T-helper 17 cell (primary cell): ENCODE measurements at places on chromosomes 4 and X. TPM values are rescaled to one million over a fixed set of nuclear protein-coding genes. Genes with fewer than 3 reads are reported as not detected.

GRCh38 chr4:2800691-2801596, 8.1 kb downstream of the SH3BP2 start:
- H3K36me3 ChIP-seq, result no peaks in the 10 kb centered on the region
- H3K4me3 ChIP-seq, result peak overlapping the region; percentile 73
- H3K27ac ChIP-seq, result peak overlapping the region; percentile 92
- H3K4me1 ChIP-seq, result peaks cover 36% of the 10 kb centered on the region
- H3K27me3 ChIP-seq, result no peaks in the 10 kb centered on the region
- no peak for DNase-seq

The SLC4A4 gene
- 0.81 TPM for total RNA-seq

GRCh38 chrX:52216541-52216940, 31.9 kb downstream of the MAGED4 start:
- no peak for DNase-seq
- H3K36me3 ChIP-seq, result peaks cover 2% of the 10 kb centered on the region
- H3K27ac ChIP-seq, result no peak overlapping the region

DNA sequence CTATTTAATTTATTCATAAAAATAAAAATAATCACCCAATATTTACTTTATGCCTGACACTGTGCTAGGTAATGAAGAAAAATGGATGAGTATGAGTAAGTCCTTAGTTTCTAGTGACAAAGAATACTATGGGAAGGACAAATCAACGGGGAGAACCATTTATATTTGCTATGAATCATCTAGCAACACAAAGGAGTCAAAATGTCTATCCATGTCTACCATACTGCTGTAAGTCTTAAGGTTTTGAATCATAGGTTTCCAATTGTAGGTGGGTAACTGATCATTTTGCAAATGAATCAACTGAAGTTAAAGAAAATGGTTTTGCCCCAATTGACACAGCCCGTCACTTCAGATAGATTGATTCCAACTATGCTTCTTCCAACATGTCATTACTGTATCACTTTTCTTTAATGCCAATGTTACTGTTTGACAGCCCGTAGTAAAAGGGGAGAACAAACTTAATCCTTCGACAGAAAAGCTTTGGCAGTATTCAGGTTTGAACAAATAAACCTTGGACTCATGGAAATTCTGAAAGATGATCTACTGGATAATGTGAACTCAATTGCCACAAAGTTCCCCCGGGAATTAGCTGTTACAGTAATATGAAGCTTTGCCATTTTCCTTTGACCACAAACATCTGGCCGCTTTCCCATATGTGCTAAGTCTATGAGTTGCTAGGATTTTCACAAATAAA, 3.2 kb downstream of the TDO2 start:
- H3K27me3 ChIP-seq, result peaks cover 19% of the 10 kb centered on the region
- DNase-seq, result no peak
- no peaks in the 10 kb centered on the region for H3K36me3 ChIP-seq
- H3K4me1 ChIP-seq, result no peaks in the 10 kb centered on the region
- no peak overlapping the region for H3K27ac ChIP-seq

The SLBP gene
- 24.9 TPM for total RNA-seq

- H3K4me1 ChIP-seq, result peaks cover 8% of the 10 kb centered on the region
- no peak for DNase-seq
- H3K36me3 ChIP-seq, result peaks cover 2% of the 10 kb centered on the region
- no peak overlapping the region for H3K4me3 ChIP-seq
- peak overlapping the region; percentile 27 for H3K27ac ChIP-seq
Observed at GRCh38 chr4:145852256-145852839, 86.3 kb downstream of the ZNF827 start.

The FGF2 gene
- 0.31 TPM for total RNA-seq

- no peaks in the 10 kb centered on the region for H3K27me3 ChIP-seq
- H3K27ac ChIP-seq, result peak overlapping the region; percentile 95
- no peaks in the 10 kb centered on the region for H3K36me3 ChIP-seq
- H3K4me3 ChIP-seq, result peak overlapping the region; percentile 39
- H3K4me1 ChIP-seq, result peaks cover 3% of the 10 kb centered on the region
Observed at GRCh38 chrX:23773601-23774175, 9.3 kb upstream of the SAT1 start.

The PABPC1L2B gene
- total RNA-seq, result not detected

- no peaks in the 10 kb centered on the region for H3K4me1 ChIP-seq
- H3K4me3 ChIP-seq, result no peak overlapping the region
- H3K27me3 ChIP-seq, result no peaks in the 10 kb centered on the region
- no peaks in the 10 kb centered on the region for H3K36me3 ChIP-seq
- DNase-seq, result no peak
Observed at GRCh38 chrX:28988246-28988645, 401.0 kb downstream of the IL1RAPL1 start.

- peak overlapping the region; percentile 66 for H3K27ac ChIP-seq
- H3K4me1 ChIP-seq, result peaks cover 9% of the 10 kb centered on the region
- DNase-seq, result peak; percentile 10
- H3K27me3 ChIP-seq, result no peaks in the 10 kb centered on the region
- H3K36me3 ChIP-seq, result no peaks in the 10 kb centered on the region
Observed at GRCh38 chrX:154123241-154124219, 20.5 kb upstream of the OPN1LW start.
